ENCODE measurements at places on chromosomes 13 and 19.

DNA sequence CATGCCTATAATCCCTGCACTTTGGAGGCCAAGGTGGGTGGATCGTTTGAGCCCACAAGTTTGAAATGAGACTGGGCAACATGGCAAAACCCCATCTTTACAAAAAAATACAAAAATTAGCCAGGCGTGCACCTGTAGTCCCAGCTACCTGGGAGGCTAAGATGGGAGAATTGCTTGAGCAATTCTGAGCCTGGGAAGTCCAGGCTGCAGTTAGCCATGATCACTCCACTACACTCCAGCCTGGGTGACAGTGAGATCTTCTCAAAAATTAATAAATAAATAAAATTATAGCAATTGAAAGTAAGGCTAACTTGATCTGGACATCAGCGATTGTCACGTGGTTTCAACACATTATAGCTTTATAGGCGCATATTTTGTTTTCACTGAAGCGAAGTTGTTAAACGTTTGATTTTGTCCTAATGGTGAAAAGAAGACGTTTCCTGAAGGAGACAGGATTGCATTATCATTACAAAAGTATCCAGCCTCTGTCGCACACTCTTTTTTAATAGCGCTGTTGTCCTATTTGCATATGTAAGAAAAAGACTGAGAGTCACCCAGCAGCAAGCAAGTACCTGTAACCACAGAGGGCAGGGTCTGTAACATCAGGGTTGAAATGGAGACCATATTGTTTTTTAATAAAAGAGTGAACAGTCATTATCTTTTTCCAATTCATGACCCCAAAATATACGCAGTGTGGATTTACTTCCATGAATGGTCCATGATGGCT, 335.7 kb downstream of the DCT start:
- no peak for DNase-seq
- H3K4me1 ChIP-seq: no peaks in the 10 kb centered on the region
- no peaks in the 10 kb centered on the region for H3K36me3 ChIP-seq
- no peak overlapping the region for H3K27ac ChIP-seq

GRCh38 chr19:38813323-38813722, 578 bp upstream of the LGALS4 start:
- no peak overlapping the region for H3K4me3 ChIP-seq
- no peak overlapping the region for H3K27ac ChIP-seq
- H3K4me1 ChIP-seq: no peaks in the 10 kb centered on the region
- peaks cover 22% of the 10 kb centered on the region for H3K36me3 ChIP-seq
- no peaks in the 10 kb centered on the region for H3K27me3 ChIP-seq

- H3K4me1 ChIP-seq: no peaks in the 10 kb centered on the region
- no peak overlapping the region for H3K4me3 ChIP-seq
- H3K27ac ChIP-seq: no peak overlapping the region
- peaks cover 7% of the 10 kb centered on the region for H3K36me3 ChIP-seq
- DNase-seq: no peak
Measured at GRCh38 chr13:106522112-106522705, 13.3 kb downstream of the EFNB2 start.

GRCh38 chr19:57008432-57008831, 111.4 kb upstream of the USP29 start:
- DNase-seq: no peak
- no peaks in the 10 kb centered on the region for H3K36me3 ChIP-seq
- no peak overlapping the region for H3K27ac ChIP-seq
- H3K27me3 ChIP-seq: no peaks in the 10 kb centered on the region
- H3K4me1 ChIP-seq: no peaks in the 10 kb centered on the region

- no peak overlapping the region for H3K4me3 ChIP-seq
Measured at GRCh38 chr13:87147076-87147475, 524.1 kb upstream of the SLITRK5 start.

- no peak for DNase-seq
- peaks cover 6% of the 10 kb centered on the region for H3K36me3 ChIP-seq
- H3K27me3 ChIP-seq: peaks cover 37% of the 10 kb centered on the region
- H3K27ac ChIP-seq: no peak overlapping the region
Measured at GRCh38 chr19:44875666-44876451, 15.2 kb upstream of the TOMM40 start.

- H3K4me3 ChIP-seq: no peak overlapping the region
- H3K27ac ChIP-seq: no peak overlapping the region
- H3K4me1 ChIP-seq: no peaks in the 10 kb centered on the region
- H3K27me3 ChIP-seq: no peaks in the 10 kb centered on the region
- no peak for DNase-seq
Measured at GRCh38 chr13:58583966-58584365, 952.4 kb downstream of the PCDH17 start.

DNA sequence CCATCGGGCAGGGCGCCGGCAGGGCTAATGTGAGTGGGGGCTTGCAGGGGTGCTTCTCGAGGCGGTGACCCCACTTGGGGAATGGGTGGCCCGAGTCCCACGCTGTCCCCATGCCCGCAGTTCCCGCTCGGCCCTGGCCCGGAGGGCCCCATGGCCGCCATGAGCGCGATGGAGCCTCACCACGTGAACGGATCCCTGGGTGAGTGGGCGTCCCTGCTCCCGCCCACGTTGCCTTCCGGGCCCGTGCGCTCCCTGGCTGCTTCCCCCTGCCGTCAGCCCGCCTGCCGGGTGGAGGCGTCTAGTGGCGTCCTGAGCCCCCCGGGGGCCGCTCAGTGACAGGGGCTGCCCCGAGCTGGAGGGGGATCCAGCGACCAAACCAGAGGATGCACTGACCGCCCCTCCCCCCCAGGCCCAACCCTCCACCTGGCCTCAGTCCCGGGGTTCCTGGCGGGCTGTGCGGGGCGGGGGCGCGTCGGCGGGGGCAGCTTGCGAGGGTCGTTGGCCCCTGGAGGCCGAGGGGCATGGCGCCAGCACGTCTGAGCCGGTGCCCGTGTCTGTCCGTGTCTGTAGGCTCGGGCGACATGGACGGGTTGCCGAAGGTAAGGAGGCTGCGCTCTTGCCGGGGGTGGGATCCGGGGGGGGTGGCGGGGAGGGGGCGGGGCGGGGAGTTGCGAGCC, 4.8 kb downstream of the ISYNA1 start:
- no peak overlapping the region for H3K4me3 ChIP-seq
- H3K36me3 ChIP-seq: peaks cover 61% of the 10 kb centered on the region
- H3K27ac ChIP-seq: no peak overlapping the region
- H3K27me3 ChIP-seq: no peaks in the 10 kb centered on the region

GRCh38 chr13:78187781-78188180, 269.1 kb upstream of the EDNRB start:
- DNase-seq: no peak
- no peaks in the 10 kb centered on the region for H3K4me1 ChIP-seq
- H3K36me3 ChIP-seq: no peaks in the 10 kb centered on the region

DNA sequence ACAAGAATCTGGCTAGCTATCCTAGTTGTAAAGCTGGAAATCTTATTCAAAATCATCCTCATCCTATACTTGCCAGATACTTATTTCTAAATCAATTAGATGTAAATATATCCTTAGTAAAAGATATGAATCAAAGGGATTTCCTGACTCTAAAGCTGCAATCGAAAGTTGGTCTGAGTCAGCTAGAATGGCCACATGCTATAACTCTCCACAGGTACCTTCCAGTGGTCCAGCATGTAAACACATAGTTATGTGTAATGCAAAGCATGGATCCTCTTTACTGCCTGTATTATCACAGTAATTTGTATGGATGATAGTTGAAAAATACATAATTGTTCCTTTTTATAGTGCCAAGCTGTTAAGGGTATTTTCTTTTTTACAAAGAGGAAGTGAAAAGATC, 27.4 kb downstream of the SLITRK6 start:
- no peaks in the 10 kb centered on the region for H3K27me3 ChIP-seq
- H3K4me1 ChIP-seq: no peaks in the 10 kb centered on the region
- H3K36me3 ChIP-seq: no peaks in the 10 kb centered on the region
- DNase-seq: no peak
- no peak overlapping the region for H3K27ac ChIP-seq
- no peak overlapping the region for H3K4me3 ChIP-seq
